ENCODE measurements at places on chromosomes 7 and 10.
A peak's percentile ranks its signal among the peaks of the same experiment; 100 is the strongest.

DNA sequence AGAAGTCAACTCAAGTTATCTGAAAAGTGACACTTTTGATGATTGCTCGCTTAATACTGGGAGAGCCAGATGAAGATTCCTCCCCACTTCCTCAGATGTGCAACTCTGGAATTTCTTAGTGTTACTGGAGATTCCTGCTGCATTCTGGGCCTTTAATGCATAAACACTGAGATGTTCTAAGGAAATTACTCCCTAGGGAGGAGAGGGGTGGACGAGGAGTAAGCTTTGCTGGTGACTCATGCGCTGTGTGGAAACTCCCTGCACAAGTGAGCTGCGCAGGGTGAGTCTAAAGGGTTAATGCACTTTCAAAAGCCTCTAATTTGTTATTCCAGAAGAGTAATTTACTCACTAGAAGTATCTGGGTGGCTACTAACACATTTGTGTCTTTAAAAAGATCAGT, 46.3 kb downstream of the EGFR start:
- DNase-seq: no peak

DNA sequence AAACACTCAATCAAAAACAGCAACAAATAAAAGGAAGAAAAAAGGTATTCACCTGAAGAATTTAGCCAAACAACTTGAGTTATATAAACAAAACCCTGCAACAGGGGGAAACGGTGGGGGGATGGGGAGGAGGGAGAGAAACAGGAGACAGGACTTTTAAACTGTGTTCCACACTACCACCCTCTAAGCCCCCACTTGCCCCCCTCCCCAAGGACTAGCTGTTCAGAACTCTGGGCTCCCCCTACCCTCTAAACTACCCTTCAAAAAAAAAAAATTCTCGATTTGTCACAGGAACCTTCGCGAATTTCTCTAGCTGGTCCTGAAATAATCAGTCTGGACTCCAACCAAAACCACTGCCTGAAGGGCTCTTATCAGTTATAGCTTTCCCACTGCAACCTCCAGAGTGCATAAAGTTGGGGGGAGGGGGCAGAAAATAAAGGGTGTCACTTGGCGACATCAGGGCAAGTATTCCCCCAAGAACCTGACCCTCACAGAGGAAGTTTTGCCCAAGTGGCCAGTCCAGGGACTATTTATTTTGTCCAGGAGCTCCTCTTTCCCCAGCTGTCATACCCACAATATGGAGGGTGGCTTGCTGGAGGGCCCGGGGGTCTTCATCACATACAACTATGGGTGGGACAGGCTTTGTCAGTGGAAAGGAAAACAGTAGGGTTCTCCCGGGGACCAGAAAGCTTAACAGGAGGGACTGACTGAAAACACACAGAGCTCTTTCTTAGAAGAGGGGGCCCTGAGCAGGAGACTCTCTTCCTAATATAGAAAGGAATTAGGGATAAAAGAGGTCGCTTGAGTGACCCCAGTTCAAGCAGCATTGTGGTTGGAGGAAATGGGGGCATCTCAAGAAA, 1.3 kb downstream of the UBE2H start:
- peak; percentile 63 for DNase-seq

GRCh38 chr7:66500087-66500486, 128.6 kb upstream of the KCTD7 start:
- no peak for DNase-seq

DNA sequence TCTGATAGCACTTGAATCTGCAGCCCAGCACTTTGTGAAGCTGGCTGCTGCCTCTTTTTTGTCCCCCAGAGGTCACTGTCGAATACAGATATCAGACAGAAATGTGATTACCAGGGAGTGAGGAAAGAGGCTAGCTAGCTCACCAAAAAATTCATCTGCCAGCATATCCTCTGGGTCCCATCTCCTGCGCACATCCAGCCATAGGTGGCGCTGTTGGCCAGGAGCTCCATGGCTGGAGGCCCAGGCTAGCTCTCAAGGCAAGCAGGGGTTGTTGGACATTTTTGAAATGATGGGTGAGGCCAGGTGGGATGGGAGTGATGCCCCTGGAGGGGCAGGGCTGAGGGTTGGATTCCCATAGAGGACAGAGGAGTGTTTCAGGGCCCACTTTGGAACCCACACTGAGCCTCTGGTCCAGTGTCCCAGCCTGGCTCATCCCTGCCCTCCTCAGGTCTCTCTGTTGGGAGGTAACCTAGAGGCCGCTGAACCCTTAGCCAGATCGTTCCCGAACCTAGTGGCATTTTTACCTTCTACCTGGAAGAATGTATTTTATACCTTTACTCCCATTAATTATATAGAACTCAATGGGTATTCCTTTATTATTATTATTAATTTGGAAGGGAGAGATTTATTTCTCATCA, 14.8 kb downstream of the DPCD start:
- peak; percentile 24 for DNase-seq

GRCh38 chr10:17851611-17852010, 42.5 kb downstream of the MRC1 start:
- no peak for DNase-seq

GRCh38 chr7:1915956-1916600, 246.0 kb downstream of the ELFN1 start:
- no peak for DNase-seq

DNA sequence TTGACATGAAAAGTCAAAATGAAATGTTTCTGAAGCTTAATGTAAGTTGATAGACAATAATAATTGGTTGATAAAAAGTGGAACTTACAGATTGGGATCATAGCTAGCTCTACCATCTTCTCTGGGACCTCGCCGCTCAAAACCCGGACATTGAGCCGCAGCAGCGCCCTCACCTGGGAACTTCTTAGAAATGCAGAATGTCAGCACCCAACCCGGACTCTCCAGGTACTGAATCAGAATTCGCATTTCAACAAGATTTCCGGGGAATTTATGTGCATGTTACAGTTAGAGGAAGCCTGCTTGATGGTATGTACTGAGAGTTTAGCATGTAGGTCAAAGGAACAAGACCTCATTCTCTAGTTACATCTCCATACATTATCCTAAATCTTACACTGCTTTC, 36.7 kb upstream of the ABLIM1 start:
- no peak for DNase-seq

Data from NCI-H2029 treated with DMSO at 0.1 percent for 48 hours (cell line).